ENCODE measurements at places on chromosomes 12 and 14.

- no peak for DNase-seq
Measured at GRCh38 chr12:83197483-83197914, 510.8 kb downstream of the TMTC2 start.

- DNase-seq, result peak; percentile 73
Measured at GRCh38 chr14:71321574-71322315, 414.5 kb downstream of the PCNX1 start.

DNA sequence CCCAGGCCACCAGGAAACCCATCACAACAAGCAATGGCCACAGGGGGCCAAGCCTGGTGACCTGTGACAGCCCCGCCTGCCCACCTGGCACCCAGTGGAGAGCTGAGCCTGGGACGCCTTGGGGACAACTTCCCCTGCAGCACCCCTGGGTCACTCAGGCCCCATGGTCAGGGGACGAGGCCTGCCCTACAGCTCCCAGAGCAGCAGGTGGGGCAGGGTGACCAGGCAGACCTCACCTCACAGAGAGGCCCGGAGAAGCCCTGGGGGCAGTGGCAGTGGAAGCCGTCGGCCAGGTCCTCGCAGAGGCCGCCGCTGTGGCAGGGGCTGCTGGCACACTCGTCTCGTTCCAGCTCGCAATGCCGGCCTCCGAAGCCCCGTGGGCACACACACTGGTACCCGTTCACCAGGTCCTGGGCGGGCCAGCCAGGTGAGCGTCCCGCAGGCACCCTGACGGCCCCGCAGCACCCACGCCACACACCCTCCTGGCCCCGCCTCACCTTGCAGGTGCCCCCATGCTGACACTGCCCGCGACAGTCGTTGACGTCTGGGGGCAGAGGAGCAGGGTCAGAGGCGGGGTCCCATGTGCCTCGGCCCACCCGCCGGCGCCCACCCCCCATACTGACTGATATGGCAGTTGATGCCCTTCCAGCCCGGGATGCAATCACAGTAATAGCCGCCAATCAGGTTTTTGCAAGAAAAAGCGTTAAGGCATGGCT lies 18.1 kb downstream of the JAG2 start:
- no peak for DNase-seq

DNA sequence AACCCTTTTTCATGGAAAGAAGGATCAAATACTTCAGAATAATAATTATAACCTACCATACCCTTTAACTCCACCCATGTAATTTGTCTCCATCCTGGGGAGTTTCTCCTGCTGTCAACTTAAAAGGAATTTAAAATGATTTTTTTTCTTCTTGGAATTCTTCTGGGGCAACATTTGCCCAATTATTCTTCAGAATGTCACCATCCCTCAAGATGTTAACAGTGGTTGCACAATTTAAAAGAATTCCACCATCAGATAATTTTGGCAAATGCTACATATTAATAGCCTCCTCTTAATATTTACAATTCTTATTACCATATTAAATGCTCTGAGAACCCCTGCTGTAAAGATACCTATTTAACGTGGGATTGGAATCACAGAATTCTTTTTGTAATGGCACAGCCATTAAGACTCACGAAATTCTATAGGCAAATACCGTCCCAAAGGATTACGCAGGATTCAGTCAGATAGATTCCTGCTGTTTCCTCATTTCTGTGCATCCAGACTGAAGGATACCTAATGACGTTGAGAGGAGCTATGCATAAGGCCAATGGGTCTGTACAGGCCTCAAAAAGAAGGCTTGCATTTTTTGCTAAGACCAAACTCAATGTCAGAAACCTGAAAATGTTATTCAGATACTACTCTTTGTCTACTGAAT lies 177.5 kb downstream of the DAD1 start:
- no peak for DNase-seq

DNA sequence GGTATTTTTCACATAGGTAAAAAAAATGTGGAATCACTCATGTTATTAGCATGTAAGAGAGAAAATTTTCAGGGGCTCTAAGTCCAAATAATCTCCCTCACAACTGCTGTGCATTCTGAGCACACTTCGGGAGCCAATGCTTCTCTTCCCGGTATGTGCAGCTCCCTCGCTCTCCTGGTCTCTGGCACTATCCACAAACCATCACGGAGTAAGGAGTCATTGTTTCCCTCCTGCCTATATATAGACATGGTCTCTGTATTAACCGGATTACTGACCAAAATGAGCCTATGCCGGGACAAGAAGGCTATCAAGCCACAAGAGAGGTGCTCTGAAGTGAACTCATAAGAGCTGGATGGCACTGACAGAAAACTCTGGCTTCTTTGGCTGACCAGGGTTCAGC lies 13.4 kb downstream of the HECTD4 start:
- no peak for DNase-seq

- DNase-seq, result no peak
Measured at GRCh38 chr12:115451780-115452736, 768.1 kb upstream of the TBX3 start.

DNA sequence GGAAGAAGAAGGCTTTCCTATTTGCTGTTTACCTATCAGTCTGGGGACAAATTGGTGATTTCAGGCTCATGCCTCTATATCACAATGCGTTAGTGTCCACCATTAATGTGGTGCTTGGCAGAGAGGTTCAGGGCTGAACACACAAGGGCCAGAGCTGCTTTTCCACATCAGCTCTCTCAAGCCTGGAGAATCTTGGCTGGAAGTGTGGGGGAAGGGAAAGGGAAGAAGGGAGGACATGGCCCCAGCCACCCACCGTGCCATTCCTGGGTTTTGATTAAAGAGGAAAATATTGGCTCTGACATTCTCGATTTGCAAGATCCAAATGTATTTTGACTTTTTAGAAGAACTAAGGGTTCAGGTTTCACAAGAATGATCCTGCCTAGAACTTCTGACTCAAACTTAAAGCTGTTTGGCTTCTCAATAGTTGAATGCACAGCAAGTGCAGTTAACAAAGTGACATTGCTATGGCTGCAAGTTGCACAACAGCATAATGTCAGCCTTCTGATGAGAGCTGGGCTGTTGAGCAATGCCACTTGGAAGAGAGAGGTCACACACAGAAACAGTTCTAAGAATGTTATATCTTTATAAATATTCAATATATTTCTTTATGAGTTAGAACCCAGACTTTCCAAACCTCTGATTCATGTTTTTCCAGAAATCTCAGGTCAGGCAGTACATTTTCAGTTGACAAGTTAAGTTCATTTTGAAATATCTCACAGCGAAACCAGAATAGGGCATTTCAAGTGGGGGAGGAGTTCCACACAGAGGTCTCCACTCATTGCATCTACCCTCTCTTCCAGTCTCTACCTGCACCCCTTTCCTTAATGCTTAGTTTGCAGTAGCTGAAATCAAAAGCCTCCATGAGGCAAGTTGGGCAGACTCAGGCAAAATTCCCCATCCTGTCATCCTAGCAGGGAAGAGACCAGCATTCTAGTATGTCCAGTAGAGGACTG lies 25.3 kb downstream of the IGF1 start:
- peak; percentile 40 for DNase-seq

- DNase-seq, result no peak
Measured at GRCh38 chr12:111642681-111643426, 42.9 kb downstream of the BRAP start.

- DNase-seq, result no peak
Measured at GRCh38 chr14:104665657-104666522, 23.5 kb upstream of the INF2 start.

GRCh38 chr14:48973151-48973550 lies 613.0 kb downstream of the RPS29 start:
- DNase-seq, result no peak

DNA sequence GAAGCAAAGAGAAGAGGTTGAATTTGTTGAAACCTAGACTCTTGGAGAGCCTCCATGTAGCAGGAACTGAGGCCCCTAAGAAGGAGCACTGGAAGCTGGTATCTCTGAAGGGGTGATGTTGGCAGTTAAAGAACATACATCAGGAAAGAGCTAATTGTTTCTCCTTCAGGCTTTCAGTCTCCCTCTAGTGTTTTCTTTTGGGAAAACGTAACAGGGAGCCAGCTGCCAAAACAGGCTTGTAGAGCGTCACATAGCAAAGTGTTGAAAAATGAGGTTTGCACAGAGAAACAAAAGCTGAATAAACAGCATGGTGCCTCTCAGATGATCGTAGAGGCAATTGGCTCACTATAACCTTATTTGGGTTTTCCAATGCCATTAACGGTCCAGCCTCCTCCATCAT lies 46.9 kb upstream of the CAND1 start:
- DNase-seq, result peak; percentile 7

DNA sequence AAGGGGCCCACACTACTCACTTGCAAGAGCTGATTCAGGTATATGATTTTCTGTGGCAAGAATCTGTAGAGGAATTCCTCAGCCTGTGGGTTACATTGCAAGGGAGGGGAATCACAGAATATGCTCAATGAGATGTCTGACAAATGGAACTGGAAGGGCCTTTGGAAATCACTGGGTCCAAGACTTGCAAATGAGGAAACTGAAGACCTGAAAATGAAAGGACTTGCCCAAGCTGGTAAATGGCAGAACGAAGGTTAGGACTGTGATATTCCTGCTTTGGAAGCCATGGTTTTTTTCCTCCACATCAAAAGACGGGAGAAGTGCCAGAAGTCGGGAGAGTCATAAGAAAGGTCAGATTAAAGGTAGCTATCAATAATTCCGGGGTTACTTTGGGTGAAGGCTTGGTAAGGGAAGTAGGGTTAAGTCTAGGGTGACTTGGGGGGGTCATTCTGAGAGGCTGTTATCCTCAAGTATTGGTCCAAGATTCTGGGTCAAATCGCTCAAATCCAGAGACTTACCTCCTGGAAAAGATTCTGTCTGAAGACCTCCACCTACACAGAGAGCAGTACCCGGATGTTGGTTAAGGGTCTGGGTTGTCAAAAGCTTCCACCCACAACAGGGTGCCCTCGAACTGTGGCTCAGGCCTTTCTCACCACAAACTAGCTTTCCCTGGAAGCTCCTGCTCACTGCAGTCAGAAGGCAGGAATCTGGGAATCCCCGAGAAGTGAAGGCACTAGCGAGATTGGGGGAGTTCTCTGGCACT lies 539 bp downstream of the PSME2 start:
- peak; percentile 11 for DNase-seq

DNA sequence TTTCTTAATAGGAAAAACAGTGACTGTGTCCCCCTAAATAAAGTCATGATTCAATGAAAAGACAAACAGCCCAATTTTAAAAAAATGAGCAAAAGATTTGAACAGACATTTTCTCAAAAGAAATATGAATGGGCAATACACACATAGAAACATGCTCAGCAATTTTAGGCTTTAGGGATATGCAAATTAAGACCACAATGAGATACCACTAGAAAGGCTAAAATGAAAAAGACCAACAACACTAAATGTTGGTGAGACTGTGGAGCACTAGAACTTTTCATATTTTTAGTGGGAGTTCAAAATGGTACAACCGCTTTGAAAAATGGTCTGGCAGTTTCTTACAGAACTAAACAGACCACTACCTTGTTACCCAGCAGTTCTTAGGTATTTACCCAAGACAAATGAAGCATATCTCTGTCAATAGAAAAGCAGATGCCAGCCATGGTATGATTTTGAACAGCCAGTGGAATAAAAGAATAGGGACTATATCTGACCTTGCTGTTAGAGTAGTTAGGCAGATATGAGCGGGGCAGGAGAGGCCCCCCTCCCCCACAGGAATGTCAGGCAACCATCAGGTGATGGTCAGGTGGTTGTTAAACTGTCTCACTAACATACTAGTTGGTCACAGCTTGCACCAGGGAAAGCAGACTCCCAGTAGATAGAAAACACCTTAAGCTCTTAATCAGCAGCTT lies 108.8 kb downstream of the PRKCH start:
- DNase-seq, result no peak

Measured in fibroblast of the aortic adventitia (primary cell).